ENCODE measurements at places on chromosomes 7 and 10. TPM values are rescaled to one million over a fixed set of nuclear protein-coding genes. Genes with fewer than 3 reads are reported as not detected.

DNA sequence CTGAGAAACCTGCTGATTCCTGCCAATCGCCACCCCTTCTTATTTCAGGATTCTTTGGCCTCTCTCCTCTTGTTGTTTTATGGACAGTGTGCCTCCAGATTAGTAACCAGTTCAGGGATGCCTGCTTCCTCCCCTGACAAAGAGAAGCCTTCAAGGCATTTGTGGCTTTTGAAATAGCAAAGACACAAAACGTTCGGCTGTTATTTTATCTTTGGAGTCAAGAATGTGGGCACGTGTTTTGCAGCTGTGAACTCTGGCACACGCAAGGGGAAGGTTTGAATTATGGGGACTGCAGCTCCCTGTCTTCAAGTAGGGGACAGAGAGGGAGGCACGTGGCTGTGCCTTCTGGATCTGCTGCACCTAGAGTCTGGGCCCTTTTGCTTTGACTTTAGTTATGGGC is 157.9 kb upstream of the GRB10 start:
- no peak for DNase-seq

DNA sequence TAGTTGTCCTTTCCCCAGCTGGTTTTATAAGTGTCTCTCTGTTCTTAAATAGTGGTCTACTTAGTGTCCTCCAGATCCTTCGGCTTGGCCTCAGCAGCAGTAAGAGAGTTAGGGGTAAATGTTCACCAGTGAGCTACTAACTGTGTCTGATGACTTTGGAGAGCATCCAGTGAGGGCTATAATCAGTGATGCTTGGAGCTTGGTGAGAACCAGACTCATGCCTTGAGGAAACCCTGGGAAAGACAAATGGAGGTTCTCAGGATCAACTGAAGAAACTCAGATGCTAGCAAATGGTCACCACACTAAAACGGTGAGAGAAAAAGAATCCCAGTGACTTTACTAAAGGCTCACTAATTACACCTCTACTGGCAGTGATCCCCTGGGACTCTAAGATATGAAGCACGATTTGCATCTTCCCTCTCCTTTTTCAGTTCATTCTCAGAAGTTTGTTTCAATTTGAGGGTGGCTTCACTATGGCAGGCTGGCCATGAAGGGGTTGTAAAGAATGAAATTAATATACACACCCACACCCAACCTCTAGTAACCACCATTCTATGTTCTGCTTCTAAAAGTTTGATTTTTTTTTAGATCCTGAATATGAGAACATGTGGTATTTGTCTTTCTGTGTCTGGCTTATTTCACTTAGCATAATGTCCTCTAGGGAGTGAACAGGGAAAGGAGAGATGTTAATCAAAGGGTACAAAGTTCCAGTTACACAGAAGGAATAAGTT is 177.9 kb downstream of the PDE1C start:
- DNase-seq: no peak

- DNase-seq: no peak
Observed at GRCh38 chr10:82089327-82089726, 214.3 kb downstream of the NRG3 start.

- no peak for DNase-seq
Observed at GRCh38 chr7:149292462-149292823, 30.4 kb downstream of the ZNF783 start.

DNA sequence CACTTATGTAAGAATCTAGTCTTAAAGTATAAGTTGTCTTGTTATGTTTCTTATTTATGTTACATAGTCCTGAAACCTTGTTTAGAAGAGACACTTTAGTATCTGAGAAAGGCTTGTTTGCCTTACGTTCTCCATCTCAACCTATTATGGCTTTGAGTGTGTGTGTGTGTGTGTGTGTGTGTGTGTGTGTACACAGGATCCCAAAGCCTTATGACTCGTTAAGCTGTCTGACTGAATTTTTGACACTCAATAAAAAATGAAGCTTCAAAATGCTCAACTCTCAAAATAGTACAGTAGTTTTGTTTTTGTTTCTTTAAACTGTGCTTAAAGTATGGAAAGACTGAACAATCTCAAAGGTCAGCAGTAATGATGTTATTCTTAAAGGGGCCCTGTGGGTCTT is 18.0 kb downstream of the CALU start:
- no peak for DNase-seq

DNA sequence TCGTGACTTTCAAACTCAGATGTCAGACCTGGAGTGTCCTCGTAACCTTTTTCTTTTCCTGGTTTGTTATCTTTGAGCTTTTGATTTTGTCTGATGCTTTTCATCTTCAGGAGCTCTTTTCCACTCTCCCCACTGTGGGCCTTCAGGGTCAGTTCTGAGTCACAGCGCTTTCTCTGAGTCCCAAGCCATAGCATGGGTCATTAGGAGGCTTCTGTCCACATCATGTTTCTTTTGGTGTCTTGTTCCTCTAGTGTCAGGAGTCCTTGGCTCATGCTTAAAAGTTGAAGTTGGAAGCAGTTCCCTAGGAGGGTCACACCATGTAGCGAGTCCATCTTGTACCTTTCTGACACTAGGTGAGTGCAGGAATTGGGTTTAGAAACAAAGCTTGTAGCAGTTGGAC is 40.3 kb downstream of the DAGLB start:
- DNase-seq: peak; percentile 20

DNA sequence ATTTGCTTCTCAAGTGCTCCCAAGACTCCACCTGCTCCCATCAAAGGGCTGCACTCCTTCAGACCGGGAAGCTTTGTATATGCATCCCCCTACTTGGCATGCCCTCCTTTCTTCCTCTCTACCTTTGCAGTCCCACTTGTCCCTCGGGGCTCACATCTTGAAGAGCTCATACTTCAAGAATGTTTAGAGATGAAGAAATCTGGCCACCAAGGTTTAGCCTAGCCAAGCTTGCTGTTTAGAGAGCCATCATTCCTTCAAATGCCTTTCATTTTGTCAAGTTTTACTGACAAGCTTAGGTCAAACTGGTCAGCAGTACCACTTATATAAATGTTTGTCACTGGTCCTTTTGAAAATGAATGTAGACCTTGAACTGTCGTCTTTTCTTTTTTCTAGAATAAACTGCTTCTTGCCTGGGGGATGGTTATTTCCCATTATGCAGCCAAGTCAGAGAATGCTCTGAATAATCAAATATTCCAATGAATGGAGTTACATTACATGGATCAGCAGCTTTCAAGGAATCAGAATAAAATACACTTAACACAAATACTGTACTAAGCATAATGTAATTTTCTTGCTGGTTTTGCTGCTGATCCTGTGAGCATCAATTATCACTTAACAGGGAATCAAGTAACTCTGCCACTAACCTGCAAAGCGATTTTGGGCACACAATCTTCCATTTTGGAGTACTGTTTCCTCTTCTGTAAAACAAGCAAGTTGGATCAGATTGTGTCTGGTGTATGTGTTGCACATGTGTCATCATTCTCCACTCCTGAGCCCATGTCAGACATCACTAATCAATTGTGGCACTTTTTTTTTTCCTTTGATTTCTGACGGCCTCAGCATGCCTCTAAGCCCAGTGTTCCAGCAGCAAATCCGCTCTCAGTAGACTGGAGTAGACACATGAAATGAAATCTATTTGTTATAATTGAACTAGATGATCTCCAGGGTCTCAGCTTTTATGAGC is 357.9 kb downstream of the PTEN start:
- no peak for DNase-seq

DNA sequence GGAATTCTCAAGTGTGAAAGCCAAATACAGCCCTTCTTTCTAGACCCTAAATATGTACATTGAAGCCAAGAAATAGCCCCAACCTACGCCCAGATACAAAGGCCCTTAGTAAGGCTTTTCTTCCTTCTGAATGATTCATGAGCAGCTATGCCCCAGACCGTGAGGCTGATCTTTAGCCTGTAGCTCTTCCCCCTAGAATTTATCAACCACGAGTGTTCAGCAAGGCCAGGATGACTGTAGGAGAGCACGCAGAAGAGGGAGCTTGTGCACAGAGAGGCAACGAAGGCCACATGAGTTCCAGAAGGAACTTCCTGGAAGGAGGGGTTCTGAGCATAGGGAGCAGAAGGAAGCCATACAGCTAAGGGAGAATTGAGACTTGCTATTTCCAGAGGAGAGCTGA is 53.0 kb upstream of the HABP2 start:
- no peak for DNase-seq

DNA sequence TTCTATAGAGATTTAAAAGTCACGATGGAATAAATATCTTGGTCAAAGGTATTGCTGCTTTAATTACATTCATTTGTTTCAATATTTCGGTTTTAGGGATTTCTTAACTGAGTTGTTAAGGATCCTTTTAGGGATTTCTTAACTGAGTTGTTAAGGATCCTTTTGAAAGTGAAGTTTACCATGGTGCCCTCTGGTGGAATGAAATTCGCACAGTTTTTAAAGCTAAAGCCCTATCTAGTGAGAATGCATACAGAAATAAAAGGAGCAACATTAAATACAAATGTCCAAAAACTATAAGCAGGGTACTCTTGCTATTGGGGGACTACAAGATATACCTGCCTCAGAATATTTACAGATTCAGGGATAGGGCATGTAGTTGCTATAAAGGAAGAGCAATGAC is 193.7 kb downstream of the RNLS start:
- peak; percentile 73 for DNase-seq

DNA sequence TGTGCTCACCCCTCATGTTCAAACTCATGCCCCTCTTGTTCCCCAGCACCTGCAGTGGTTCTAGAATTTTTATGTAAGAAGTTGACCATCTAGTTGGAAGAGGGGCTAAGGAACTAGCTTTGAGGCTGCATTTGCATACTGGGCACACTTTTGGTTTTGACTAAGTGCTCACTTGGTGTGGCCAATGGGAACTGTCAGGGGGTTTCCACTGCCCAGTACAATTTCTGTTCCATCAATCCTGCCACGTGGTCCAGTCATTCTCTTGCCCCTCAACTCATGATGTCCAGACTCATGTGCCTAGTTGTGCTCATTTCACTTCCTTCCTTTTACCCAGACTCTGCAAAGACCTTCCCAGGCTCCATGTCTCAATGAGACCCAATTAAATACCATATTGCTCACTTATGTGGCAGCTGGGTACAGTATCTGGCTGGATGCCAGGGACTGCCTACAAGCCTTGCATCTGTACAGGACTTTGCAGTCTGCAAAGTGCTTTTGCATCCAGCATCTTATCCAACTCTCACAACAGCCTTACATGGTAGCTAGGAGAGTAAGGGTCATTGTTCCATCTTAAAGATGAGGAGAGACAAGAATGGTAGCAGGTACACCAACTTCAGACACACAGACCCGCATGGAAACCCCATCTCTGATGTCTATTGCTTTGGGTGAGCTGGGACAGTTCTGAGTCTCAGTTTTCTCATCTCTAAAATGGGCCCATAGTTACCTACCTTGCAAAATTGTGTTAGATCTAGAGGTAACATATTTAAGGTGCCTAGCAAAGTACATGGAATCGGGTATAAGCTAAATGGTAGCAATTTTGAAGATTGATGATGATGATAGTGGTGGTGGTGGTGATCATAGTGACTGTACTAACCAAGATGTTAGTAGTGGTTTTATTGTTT is 30.1 kb upstream of the KCNMA1 start:
- no peak for DNase-seq

GRCh38 chr7:25792586-25792985 is 359.4 kb upstream of the NFE2L3 start:
- DNase-seq: no peak

GRCh38 chr7:141333459-141333858 is 217.8 kb upstream of the AGK start:
- no peak for DNase-seq

- no peak for DNase-seq
Observed at GRCh38 chr7:128833946-128834325, 3.7 kb downstream of the FLNC start.

The ZFAND2A gene
- polyA plus RNA-seq: 28.7 TPM

The ZC3HAV1L gene
- 7.4 TPM for polyA plus RNA-seq

The CHAT gene
- not detected for polyA plus RNA-seq

The MCMBP gene
- polyA plus RNA-seq: 36.8 TPM

The CALHM3 gene
- not detected for polyA plus RNA-seq

Data from IMR-90 (cell line).